CD4-positive, alpha-beta T cell treated with Interleukin-4 for 4 hours (primary cell): ENCODE measurements at places on chromosomes 1 and 21.

DNA sequence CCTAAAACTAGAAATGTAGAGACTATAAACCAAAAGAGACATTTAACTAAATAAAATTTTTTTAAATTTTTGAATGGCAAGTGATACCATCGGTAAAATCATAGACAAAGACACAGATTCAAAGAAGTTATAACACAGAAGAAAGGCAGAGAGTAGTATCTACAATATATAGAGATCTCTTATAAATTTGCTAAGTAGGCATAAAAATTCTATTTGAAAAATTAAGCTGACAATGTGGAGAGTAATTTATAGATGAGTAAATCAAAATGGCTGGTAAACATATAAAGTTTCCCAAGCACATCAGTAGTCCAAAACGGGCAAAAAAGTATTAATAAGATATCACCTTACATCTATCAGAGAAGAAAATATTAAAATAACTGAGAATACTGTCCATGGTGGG, 1061.0 kb downstream of the ADGRL2 start:
- DNase-seq: no peak

DNA sequence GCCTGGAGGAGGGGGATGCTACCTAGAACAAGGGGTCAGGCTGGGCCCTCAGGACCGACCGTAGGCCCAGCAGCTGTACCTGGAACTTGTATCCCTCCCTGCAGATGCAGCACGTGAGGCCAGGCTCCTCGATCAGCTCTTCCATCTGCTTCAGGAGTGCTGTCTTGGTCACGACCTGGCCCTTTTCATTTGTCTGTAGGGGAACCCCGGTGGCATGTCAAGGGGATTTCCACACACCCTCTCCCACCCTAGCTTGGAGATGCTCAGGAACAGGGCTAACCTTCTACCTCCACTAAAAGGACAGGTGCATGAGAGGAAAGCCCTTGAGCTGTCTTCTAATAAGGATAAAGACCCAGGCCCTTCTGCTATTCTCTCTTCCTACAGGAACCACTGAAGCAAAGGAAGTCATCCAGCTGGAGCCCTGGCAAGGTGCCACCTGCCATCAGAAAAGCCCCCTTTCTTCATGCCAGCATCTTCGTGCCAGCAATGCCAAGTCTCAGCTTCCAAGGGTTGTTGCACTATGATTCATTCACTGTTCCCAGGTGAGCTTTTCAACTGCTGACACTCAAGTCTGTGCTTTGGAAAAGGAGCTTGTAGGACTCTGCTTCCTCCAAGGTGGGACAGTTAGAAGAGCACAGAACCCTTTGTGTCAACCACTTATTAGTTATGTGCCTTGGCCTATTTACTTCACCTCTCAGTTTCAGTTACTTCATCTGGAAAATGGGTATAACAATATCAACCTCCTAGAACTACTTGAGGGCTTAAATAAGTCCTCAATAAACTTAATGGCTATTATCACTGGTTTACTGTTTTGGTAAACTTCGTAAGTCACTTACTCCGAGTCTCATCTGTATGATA, 122.1 kb downstream of the UBR4 start:
- no peak for DNase-seq

GRCh38 chr1:228154670-228155571, 5.2 kb downstream of the GJC2 start:
- DNase-seq: no peak

DNA sequence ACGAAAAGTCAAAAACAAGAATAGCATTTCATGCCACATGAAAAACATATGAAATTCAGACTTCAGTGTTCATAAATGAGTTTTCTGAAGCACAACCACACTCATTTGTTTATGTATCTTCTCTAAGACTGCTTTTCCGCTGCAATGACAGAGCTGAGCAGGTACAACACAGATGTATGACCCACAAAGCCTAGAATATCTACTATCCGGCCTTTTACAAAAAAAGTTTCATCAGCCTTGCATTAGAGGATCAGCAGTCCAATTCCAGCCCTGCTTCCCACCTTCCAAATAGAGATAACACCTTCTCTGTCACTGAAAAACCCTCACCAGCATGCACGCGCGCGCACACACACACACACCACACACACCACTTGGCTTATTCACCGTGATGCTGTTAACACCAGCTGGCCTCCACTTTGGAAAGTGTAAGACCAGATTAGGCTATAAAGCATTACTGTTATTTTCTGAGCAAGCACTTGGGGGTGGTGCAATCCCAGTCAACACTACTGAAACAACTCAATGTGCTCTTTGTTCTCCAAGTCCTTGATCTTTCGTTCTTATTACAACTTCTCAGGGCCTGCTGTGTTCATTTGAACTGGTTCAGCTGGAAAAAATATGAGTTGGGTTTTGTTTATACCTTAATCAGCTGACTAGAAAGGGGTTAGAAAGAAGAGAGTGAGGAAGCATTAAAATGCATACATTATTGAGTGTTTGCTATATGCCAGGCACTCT, 90.0 kb downstream of the GLUL start:
- no peak for DNase-seq

- no peak for DNase-seq
Observed at GRCh38 chr21:30408782-30409494, 13.1 kb downstream of the KRTAP13-1 start.

DNA sequence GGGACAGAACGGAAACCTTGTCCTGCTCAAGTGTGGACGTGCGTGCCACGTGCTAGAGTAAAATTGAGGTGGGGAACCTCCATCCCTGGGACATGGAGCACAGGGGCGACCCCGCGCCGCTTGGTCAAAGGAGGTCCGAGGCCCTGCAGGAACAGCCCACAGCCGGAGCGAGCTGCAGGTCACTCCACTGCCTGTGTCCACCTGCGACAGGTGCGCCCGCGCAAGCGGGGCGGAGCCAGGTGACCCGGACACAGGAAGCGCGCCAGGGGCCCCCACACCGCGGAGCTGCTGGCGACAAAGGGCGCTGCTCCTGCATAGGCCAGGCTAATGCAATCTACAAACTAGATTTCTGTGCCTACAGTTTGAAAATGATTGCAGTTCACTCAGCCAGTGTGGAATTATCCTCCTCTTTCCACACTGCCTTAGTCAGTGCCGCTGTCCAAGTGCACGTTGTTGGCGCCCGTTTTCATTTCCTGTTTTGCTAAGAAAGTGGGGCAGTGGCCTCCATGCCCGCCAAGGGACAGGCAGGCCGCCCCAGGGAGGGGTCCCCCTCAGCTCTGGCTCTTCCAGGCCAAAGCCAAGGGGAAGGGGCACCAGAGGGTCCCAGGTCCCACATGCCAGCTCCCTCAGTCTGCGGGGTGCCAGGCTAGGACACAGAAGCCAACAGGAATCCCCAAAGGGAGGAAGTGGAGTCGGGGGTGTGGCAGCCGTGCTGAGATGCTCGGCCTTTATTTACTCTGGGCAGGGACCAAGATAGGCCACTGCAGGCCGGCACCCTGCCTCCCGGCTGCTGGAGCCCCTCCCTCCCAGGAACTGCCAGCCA, 4.3 kb upstream of the NADK start:
- peak; percentile 21 for DNase-seq

DNA sequence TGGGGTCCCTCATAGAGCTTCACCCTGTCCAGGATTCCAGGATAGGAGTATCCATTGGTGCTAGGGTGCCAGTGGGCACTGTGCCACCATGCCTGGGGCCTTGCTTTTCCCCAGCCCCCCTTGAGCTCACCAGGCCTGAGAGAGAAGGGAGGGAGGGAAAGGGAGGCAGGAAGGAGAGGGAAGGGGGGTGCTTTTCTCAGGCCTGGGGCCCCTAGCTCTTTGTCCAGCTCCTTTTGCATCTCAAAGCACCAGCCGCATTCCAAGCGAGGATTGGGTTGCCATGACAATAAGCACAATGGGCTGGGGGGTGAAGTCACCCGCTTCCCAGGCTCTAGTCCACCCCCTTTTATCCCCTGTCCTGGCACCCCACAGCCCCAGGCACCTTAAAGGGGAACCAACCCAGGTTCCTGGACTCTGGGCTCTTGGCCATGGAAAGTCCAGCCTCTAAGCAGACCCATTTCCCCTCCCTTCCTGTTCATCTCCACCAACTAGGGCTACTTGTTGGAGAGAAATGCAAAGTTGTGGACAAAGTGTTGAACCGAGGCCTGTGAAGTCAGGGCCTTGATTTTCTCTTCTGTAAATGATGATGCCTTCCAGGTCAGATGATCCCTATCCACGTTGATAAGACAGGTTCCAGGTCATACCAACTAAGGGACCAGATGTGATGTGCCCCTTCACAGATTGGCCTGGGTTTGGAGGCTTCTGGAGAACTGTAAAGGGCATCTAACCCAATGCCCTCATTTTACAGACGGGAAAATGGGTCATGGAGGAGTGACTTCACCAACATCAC, 11.4 kb downstream of the THBS3 start:
- no peak for DNase-seq

- no peak for DNase-seq
Observed at GRCh38 chr1:6930732-6931300, 145.6 kb downstream of the CAMTA1 start.

DNA sequence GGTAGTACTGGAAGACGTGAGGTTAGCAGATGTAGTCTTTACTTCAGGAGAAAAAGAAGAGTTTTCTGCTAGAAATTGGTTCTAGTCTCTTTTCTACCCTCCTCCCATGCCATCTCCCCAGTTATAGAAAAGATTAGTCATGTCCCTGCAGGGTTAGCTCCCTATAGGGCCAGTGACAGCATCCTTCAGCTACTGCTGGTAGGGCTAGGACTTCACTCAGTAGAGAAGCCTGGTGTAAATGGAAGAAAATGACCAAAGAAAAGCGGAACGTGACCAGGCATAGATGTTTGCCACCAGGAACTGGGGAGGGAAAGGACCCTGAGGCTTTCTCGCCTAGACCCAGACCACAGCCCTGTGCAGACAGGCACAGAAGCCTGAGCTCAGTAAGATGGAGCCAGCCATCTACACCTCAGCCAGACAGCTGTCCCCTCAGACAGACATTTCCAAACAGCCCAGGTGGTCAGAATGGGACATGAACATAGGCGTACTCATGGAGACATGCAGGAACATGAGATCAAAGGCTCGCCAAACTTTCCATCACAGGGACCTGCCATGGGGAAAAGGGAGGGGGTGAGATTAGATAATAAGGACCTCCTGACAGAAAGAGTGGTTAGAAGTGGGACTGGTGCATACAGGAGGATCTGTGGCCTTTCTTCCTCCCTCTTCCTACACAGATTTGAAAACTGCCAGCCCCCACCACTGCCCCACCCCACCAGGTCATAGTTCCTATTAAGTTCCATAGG, 23.5 kb upstream of the SLAMF9 start:
- no peak for DNase-seq
